BJ (cell line): ENCODE measurements at places on chromosomes 5 and 9. TPM values are rescaled to one million over a fixed set of nuclear protein-coding genes. Genes with fewer than 3 reads are reported as not detected.

IL17B gene
- polyA plus RNA-seq: 0.49 and 0.90 TPM in 2 replicates

MSMP gene
- polyA plus RNA-seq: not detected in 2 replicates

CYSRT1 gene
- polyA plus RNA-seq: 0.58 and 0.74 TPM in 2 replicates

DNA sequence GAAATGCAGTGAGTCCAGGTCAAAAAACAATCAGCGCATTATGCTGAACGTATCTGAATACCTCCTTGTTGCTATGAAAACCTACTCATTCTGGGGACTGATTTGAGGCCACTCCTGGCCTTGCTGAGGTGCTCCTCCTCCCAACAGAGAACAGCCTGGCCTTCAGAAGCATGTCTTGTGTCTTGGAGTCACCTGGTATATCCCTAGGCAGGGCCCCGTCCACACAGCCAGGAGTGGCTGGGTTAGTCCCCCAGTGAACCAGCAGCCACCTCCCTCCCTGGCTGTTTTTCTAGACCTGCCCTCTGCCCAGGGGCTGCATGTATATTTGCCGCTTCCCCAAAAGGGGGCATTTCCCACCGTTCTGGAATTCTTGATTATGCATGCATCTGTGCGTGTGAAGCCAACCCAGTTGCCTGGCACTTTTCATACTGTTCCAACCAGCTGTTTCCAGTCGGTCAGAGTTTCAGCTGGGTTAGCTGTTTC lies 99.2 kb upstream of the SPATA31C2 start:
- DNase-seq: no peak

DNA sequence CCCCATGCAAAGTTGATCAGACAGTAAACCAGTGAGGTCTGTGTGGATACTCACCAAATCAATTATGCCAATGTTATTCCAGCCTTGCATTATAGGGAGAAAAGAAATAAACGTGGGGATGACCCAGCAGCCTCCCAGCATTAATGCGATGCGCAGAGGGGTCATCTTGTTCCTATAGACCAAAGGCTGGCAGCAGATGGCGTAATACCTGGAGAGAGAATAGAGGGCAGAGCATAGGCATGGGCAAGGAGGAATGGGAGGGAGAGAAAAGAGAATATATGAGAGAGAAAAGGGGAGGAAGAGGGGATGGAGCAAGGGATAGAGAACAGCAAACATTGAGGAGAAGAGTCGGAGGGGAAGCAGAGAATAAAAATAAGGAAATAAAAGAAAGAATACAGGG lies 131.2 kb downstream of the HTR4 start:
- DNase-seq: no peak
